Activated T-helper 2 cell treated with anti-CD3 and anti-CD28 coated beads, Interferon-gamma antibody, Interleukin-2, Interleukin-4, amounts not matched to agents 10 μg/mL and 5 μg/mL and 100 μg/mL, durations not matched to agents 14 hours and 24 hours and 36 hours (primary cell): ENCODE measurements at places on chromosomes 5 and 9. TPM values are rescaled to one million over a fixed set of nuclear protein-coding genes. Genes with fewer than 3 reads are reported as not detected.

FAM169A gene
- total RNA-seq: 1.9 and 2.1 TPM in 2 replicates

SLC34A3 gene
- not detected in 2 replicates for total RNA-seq

TSSK1B gene
- total RNA-seq: not detected in 2 replicates

FGFR4 gene
- 1.1 and 1.2 TPM in 2 replicates for total RNA-seq

DEPDC1B gene
- total RNA-seq: 22.2 and 25.1 TPM in 2 replicates

SLC36A2 gene
- total RNA-seq: not detected in 2 replicates

ELAVL2 gene
- total RNA-seq: not detected in 2 replicates

IRX1 gene
- total RNA-seq: not detected in 2 replicates

SLC6A18 gene
- total RNA-seq: not detected in 2 replicates

PCDHGB2 gene
- 0.85 and 0.91 TPM in 2 replicates for total RNA-seq

CDH18 gene
- total RNA-seq: not detected in 2 replicates

FKBP15 gene
- 39.6 and 40.4 TPM in 2 replicates for total RNA-seq

DBN1 gene
- 28.7 and 32.9 TPM in 2 replicates for total RNA-seq

AQP7 gene
- not detected in 2 replicates for total RNA-seq

TOR4A gene
- total RNA-seq: 17.2 and 17.5 TPM in 2 replicates

CCDC192 gene
- total RNA-seq: not detected in 2 replicates

ZNF608 gene
- total RNA-seq: not detected in 2 replicates

SOX30 gene
- total RNA-seq: 0.11 TPM in 2 replicates

WDR70 gene
- total RNA-seq: 37.9 and 45.3 TPM in 2 replicates

PFN3 gene
- not detected in 2 replicates for total RNA-seq

LRRTM2 gene
- total RNA-seq: 0.44 and 0.59 TPM in 2 replicates

SH3GL2 gene
- not detected in 2 replicates for total RNA-seq

CDH9 gene
- total RNA-seq: not detected in 2 replicates

CERCAM gene
- total RNA-seq: 8.2 and 9.3 TPM in 2 replicates

FGF10 gene
- total RNA-seq: not detected in 2 replicates

AGXT2 gene
- total RNA-seq: not detected in 2 replicates

CER1 gene
- total RNA-seq: not detected in 2 replicates

NUTM2G gene
- not detected in 2 replicates for total RNA-seq

GPR21 gene
- 0.59 and 1.0 TPM in 2 replicates for total RNA-seq

SMIM33 gene
- 0.23 and 0.25 TPM in 2 replicates for total RNA-seq

IFNA13 gene
- total RNA-seq: not detected in 2 replicates

OLFM1 gene
- total RNA-seq: 0.28 and 0.37 TPM in 2 replicates
